Mucosa of descending colon (tissue), 3 donors: ENCODE measurements at places on chromosomes 12 and 14.

- DNase-seq, result no peak
These were observed 100.8 kb downstream of the PPM1A start for GRCh38 chr14:60349663-60350365.

- no peak for DNase-seq
These were observed 1.3 kb downstream of the R3HDM2 start for GRCh38 chr12:57429473-57430111.

DNA sequence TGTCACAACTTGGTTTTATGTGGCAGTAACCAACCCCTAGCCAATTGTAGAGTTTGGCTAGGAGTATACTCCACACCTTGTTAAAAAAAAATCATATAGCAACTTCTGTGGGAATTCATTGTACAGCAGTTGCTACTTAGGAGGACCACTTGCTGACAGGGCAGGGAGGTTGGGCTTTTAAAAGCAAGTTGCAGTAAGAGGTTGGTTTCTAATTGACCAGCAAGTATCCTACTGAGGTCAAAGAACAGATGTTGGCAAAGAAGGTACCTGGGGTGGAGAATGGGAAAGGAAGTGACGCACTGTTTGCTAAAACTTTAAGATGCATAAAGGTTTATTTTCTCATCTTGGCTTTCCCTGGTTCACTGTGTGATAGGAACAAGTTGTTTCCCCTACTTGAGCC is 104.6 kb downstream of the TBX3 start:
- no peak for DNase-seq

DNA sequence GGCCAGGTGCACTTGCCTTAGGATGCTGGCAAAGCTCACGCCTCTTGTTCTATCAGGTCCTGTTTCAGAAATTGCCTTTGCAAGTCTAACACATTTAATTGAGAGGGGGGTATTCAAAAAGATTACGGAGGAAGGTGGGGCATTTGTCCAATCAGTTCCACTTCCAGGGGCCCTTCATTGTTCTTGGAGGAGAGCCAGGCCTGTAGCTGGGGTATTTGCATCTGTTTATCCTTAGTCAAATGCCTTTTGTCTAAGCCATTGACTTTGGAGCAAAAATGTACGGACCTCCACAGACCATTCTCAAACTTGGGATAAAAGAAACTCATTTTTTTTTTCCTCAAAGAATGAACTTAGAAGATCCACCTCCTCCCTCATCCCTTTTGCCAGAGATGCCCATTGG is 582.0 kb downstream of the BCL11B start:
- no peak for DNase-seq

- DNase-seq, result peak; percentile 77
These were observed 738 bp downstream of the CKAP4 start for GRCh38 chr12:106246891-106247673.

- DNase-seq, result no peak
These were observed 22.6 kb upstream of the MMP19 start for GRCh38 chr12:55865327-55865726.

GRCh38 chr12:17333287-17333686 is 727.3 kb upstream of the LMO3 start:
- no peak for DNase-seq

DNA sequence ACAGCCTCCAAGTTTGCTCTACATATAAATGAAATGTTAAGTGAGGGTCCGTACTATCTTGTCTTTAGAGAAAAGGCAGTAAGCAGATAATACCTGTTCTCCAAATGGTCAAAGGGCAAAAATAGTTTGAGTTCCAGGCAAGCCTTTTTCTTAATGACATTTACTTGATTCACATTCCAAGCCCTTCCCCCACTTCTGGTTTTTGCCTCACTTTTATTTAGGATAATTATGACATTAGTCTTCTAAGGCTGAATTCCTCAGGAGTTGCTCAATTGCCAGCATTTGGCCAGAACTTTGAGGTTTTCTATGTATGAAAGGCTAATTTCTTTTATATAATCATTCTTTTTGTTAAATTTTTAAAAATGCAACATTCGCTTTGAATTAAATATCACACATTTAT is 62.5 kb upstream of the DUSP6 start:
- no peak for DNase-seq

- DNase-seq, result no peak
These were observed 901 bp upstream of the NFKBIA start for GRCh38 chr14:35405304-35405996.
